H7 (cell line): ENCODE measurements at places on chromosomes 4 and X. TPM values are rescaled to one million over a fixed set of nuclear protein-coding genes. Genes with fewer than 3 reads are reported as not detected.

STPG2 gene
- 0.03 and 0.22 TPM in 2 replicates for total RNA-seq

DNA sequence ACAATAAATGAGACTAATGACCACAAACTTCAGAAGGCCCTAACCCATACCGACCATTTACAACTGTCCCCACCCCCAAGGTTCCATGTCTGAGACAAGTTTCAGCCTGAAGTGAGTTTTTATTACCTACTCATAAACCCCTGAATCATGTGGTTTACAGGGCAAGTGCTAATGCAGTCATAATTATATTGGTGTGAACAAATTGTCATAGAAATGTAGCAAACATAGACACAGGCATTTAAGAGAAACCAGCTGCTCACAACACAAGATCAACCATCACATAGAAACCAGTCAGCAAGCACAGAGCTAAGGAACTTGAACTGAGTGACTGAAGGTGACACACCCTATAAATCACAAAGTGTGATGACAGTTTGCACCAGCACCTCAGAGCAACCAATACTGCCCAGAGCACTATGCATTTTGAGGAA, 173.8 kb upstream of the MID1 start:
- no peak for DNase-seq

GRCh38 chr4:76208005-76208765, 5.4 kb downstream of the SCARB2 start:
- no peak for DNase-seq

DNA sequence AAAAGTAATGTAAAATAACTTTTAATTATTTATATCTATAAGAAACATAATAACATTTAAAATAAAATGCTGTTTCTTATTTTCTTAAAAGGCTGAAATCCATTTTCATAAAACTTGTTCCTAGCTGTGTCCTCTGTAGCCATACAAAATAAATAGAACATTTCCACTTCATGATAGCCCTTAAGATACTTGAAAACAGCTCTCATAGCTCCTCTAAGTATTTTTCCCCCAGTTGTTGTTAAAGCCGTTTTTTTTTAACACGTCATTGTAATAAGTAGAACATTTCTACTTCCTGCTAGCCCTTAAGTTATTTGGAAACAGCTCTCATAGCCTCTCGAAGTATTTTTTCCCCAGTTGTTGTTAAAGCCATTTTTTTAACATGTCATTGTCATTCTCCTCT, 97.3 kb upstream of the SOX3 start:
- no peak for DNase-seq

- no peak for DNase-seq
Observed at GRCh38 chr4:146165221-146165620, 10.3 kb upstream of the LSM6 start.

GRCh38 chrX:24491741-24492140, 26.7 kb downstream of the PDK3 start:
- DNase-seq = no peak

GRCh38 chrX:16628946-16629595, 20.9 kb upstream of the S100G start:
- peak; percentile 71 for DNase-seq

- no peak for DNase-seq
Observed at GRCh38 chrX:24629701-24630100, 17.4 kb downstream of the PCYT1B start.
